Pancreas (tissue), 10 donors: ENCODE measurements at places on chromosomes 11 and 22. TPM values are rescaled to one million over a fixed set of nuclear protein-coding genes. Genes with fewer than 3 reads are reported as not detected.
A peak's percentile ranks its signal among the peaks of the same experiment; 100 is the strongest.

GRCh38 chr22:19879246-19879570 lies 24.5 kb upstream of the GNB1L start:
- H3K27ac ChIP-seq: no peak overlapping the region
- H3K4me1 ChIP-seq: no peaks in the 10 kb centered on the region
- no peak for DNase-seq
- no peaks in the 10 kb centered on the region for H3K27me3 ChIP-seq
- H3K4me3 ChIP-seq: no peak overlapping the region

DNA sequence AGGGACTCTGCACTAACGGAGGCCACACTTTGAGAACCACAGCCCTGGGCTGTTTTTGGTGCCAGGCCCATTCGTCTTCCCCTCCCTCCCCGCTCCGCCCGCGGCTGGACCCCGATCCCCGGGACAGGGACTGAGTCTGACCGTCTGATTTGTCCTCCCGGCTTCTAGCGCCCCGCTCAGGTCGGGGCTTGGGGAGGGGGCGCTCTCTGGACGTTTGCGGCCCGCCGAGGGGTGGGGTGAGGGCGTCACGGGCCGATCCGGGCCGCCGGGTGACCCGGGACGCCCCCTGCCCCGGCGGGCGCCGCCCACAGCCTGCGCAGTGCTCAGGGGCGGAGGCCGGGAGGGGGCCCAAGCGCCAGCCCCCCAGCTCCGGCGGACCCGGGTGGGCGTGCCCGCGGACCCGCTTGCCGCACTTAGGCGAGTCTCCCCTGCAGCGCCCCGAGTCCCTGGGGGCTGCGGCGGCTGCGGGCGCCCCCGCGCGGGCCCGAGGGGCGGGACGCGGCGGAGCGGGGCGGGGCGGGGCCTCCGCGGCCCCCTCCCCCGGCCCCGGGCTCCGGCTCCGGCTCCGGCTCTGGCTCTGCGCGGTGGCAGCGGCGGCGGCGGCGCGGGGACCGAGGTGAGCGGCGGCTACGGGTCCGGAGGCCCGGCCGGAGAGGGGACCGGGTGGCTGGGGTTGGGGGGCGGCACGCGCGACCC lies 33.7 kb upstream of the PRR5 start:
- H3K4me1 ChIP-seq: no peaks in the 10 kb centered on the region
- no peak overlapping the region for H3K27ac ChIP-seq
- peak overlapping the region; percentile 40 for H3K4me3 ChIP-seq
- no peaks in the 10 kb centered on the region for H3K36me3 ChIP-seq

- H3K4me1 ChIP-seq: no peaks in the 10 kb centered on the region
- DNase-seq: no peak
- no peaks in the 10 kb centered on the region for H3K27me3 ChIP-seq
- H3K4me3 ChIP-seq: no peak overlapping the region
- no peak overlapping the region for H3K27ac ChIP-seq
These were observed 21.2 kb downstream of the SLC5A12 start for GRCh38 chr11:26700574-26701235.

DNA sequence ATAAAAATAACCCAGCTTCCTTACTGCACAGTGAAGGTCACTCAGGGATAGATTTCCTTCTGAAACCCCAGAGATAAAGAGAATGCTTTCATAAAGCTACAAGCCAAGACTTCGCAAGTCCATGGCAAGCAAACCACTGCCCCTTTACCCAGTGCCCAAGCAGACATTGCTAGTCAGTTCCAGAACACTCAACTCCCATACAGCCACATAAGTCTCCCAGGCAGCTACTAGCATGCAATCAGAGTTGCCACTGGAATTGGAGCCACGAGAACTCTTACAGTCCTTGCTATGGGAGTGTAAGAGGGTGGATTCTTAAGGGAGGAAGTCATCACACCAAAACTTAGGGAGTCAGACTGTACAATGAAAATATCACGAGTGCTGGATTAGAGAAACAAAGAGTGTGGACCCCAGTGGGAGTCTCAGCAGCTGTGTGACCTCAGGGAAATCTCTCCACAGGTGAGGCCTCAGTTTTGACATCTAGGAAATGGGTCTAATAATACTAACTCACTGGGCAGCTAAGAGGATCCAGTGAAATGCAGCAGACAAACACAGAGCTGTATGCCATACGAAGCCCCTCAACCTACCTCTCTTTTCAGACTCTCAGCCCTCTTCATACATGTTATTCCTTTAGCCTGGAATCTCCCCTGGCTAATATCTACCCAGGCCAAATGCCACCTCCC lies 526.6 kb downstream of the MN1 start:
- no peaks in the 10 kb centered on the region for H3K36me3 ChIP-seq
- no peaks in the 10 kb centered on the region for H3K4me1 ChIP-seq
- DNase-seq: no peak

DNA sequence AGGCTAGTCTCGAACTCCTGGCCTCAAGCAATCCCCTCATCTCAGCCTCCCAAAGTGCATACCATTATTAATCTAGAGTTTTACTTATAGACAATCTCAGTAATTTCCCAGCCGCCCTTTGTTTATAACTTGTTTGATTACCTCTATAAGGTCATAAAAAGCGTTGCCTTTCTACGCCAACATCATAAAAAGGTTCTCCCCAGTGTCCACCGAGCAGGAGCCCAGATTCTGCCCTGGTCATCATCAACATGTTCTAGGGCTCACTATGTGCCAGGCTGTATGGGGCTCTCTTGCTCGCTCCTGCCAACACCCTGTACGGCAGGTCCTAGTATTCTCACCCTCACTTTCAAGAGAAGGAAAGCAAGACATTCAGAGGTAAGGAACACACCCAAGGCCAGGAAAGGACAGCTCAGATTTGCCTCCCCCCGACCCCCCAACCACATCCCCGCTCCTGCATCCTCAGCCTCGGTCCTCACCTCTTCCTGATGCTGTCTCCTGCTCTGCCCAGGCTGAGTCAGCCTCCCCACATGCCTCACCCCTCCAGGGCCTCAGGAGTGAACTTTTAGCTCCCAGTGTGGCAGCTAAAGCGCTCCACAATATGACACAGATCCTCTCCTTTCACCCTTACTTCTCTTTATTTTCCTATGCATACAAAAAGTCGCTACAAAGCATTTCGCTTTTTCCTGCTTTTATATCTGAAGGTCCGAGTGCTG lies 14.3 kb downstream of the ARFGAP3 start:
- DNase-seq: peak; percentile 23
- H3K27me3 ChIP-seq: no peaks in the 10 kb centered on the region
- H3K27ac ChIP-seq: no peak overlapping the region
- no peaks in the 10 kb centered on the region for H3K36me3 ChIP-seq
- peaks cover 7% of the 10 kb centered on the region for H3K4me1 ChIP-seq

DNA sequence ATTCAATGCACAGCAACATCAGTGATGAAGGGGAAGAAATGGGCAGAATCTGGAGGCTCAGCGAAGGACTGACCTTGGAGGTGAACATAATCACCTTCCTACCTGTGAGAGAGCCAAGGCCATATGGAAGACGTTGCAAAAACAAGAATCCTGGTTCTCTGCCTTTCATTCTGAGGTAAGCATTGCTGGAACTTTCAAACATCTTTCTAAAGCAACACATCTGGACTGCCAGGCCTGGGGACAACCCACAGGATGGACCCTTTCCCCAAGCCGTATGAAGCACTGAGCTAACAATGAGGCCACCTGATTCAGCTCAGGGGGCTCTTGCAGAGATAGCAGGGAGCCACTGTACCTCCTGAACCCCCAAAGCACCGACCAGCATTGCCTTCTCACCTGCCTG lies 70.5 kb downstream of the ETS1 start:
- no peak overlapping the region for H3K27ac ChIP-seq
- H3K27me3 ChIP-seq: no peaks in the 10 kb centered on the region
- DNase-seq: no peak
- H3K4me3 ChIP-seq: no peak overlapping the region
- H3K4me1 ChIP-seq: peaks cover 44% of the 10 kb centered on the region
- no peaks in the 10 kb centered on the region for H3K36me3 ChIP-seq

GRCh38 chr11:120660024-120660565 lies 148.5 kb downstream of the GRIK4 start:
- H3K4me1 ChIP-seq: no peaks in the 10 kb centered on the region
- DNase-seq: no peak
- no peak overlapping the region for H3K27ac ChIP-seq
- H3K36me3 ChIP-seq: no peaks in the 10 kb centered on the region
- H3K27me3 ChIP-seq: no peaks in the 10 kb centered on the region
- no peak overlapping the region for H3K4me3 ChIP-seq

GRCh38 chr11:12117611-12118010 lies 7.2 kb downstream of the MICAL2 start:
- no peak for DNase-seq
- no peak overlapping the region for H3K4me3 ChIP-seq
- no peaks in the 10 kb centered on the region for H3K27me3 ChIP-seq
- no peaks in the 10 kb centered on the region for H3K36me3 ChIP-seq
- H3K4me1 ChIP-seq: peaks cover 4% of the 10 kb centered on the region

DNA sequence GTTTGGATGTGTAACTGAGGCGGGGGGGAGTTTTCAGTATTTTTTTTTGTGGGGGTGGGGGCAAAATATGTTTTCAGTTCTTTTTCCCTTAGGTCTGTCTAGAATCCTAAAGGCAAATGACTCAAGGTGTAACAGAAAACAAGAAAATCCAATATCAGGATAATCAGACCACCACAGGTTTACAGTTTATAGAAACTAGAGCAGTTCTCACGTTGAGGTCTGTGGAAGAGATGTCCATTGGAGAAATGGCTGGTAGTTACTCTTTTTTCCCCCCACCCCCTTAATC lies 2.3 kb downstream of the MALAT1 start:
- peaks cover 4% of the 10 kb centered on the region for H3K36me3 ChIP-seq
- DNase-seq: no peak
- peaks cover 10% of the 10 kb centered on the region for H3K4me1 ChIP-seq
- peak overlapping the region; percentile 98 for H3K27ac ChIP-seq
- peak overlapping the region; percentile 81 for H3K4me3 ChIP-seq
- H3K27me3 ChIP-seq: no peaks in the 10 kb centered on the region

- no peak overlapping the region for H3K27ac ChIP-seq
- no peak for DNase-seq
- no peaks in the 10 kb centered on the region for H3K36me3 ChIP-seq
These were observed 23.7 kb downstream of the INCENP start for GRCh38 chr11:62147545-62147944.

- no peaks in the 10 kb centered on the region for H3K27me3 ChIP-seq
- H3K27ac ChIP-seq: no peak overlapping the region
- DNase-seq: peak; percentile 45
- no peaks in the 10 kb centered on the region for H3K4me1 ChIP-seq
- H3K36me3 ChIP-seq: no peaks in the 10 kb centered on the region
These were observed 11.6 kb downstream of the ASCL2 start for GRCh38 chr11:2258501-2259465.

DNA sequence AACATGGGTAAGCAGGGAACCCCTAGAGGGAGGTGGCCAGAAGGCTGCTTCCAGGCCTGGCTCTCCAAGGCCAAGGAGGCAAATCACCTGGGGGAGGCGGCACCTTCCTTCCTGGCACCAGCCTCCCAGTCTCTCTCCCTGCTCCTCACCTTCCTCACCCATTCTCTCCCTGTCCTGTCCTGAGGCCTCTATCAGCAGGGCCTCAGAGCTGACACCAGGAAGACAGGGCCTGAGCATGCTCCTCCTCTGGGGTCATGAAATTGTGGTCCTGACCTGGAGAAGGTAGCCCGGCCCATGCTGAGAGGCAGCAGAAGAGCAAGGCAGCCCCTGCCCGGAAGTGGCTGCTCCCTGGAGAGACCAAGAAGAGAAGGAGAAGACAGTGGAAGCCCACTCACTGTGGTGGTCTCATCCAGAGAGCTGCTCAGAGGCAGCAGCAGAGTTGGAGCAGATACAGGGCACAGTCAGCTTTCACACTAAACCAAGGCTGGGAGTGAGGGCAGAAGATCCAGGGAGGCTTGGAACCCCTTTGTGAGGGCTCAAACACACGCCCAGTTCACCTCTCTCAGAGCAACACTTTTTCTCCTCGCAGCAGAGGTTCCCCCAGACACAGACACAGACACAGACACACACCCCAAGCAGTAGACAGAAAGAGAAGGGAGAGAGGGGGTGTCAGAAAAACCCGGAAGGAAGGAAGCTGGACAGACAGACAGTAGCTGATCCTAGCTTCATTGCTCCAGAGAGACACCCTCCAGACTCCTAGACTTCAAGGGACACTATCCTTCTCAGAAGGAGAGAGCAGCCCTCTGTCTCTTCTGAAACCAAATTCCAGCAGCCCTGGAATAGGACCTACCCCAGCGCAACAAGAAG lies 1.8 kb downstream of the BCL9L start:
- H3K27me3 ChIP-seq: no peaks in the 10 kb centered on the region
- peak overlapping the region; percentile 90 for H3K27ac ChIP-seq
- no peaks in the 10 kb centered on the region for H3K36me3 ChIP-seq
- H3K4me3 ChIP-seq: peak overlapping the region; percentile 79
- no peak for DNase-seq

DNA sequence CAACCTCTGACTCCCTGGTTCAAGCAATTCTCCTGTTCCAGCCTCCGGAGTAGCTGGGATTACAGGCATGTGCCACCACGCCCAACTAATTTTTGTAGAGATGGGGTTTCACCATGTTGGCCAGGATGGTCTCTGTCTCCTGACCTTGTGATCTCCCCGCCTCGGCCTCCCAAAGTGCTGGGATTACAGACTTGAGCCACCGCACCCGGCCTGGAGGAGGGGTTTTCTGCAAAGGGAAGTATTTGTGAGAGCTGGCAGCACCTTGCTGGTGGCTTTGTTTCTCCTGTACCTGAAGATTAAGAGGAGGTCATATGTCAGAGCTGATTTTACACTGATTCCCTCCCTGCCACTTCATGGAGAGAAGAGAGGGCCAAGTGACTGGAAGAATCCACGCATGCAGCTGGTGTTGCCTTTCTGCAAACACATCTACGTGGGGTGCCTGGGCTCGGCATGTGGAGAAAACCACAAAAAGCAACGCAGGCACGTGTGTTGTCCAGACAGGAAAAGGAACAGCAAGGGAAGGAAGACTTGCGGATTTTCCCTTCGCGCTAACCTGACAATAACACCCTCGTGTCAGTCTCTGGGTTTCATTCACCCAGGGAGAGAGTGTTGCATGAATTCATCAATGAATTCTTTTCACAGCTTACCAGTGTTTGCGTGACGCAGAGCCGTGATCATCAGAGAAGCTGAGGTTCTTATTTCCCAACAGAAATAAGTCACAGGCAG lies 61.9 kb downstream of the TSPAN18 start:
- no peak for DNase-seq
- no peak overlapping the region for H3K4me3 ChIP-seq
- no peaks in the 10 kb centered on the region for H3K4me1 ChIP-seq

DNA sequence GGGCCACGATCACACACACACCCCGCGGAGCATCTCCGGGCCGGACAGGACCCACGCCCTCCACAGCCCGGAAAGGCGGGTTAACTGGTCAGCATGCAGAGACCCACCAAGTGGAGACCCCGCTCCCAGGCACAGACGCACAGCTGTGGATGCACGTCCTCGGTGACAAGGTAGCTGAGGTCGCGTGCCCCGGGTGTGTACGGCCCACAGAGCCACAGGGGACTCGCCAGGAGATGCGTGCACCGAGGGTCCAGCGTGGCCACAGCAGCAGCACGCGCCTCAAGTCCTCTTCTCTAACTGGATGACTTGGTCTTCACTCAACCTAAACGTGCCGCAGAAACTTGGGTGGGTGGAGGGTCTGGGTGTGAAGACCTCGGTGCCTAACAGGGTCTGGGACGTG lies 5.5 kb downstream of the H19 start:
- no peaks in the 10 kb centered on the region for H3K36me3 ChIP-seq
- H3K4me1 ChIP-seq: no peaks in the 10 kb centered on the region
- no peak overlapping the region for H3K4me3 ChIP-seq
- DNase-seq: peak; percentile 8

The MAP6 gene
- 1.2 TPM for total RNA-seq

The SPTBN2 gene
- total RNA-seq: 32.6 TPM

The SCN3B gene
- 0.56 TPM for total RNA-seq

The ATL3 gene
- 25.1 TPM for total RNA-seq

The RBMXL2 gene
- total RNA-seq: not detected

The VPREB3 gene
- 0.78 TPM for total RNA-seq
